ENCODE measurements at places on chromosomes 2 and 18. TPM values are rescaled to one million over a fixed set of nuclear protein-coding genes. Genes with fewer than 3 reads are reported as not detected.

DNA sequence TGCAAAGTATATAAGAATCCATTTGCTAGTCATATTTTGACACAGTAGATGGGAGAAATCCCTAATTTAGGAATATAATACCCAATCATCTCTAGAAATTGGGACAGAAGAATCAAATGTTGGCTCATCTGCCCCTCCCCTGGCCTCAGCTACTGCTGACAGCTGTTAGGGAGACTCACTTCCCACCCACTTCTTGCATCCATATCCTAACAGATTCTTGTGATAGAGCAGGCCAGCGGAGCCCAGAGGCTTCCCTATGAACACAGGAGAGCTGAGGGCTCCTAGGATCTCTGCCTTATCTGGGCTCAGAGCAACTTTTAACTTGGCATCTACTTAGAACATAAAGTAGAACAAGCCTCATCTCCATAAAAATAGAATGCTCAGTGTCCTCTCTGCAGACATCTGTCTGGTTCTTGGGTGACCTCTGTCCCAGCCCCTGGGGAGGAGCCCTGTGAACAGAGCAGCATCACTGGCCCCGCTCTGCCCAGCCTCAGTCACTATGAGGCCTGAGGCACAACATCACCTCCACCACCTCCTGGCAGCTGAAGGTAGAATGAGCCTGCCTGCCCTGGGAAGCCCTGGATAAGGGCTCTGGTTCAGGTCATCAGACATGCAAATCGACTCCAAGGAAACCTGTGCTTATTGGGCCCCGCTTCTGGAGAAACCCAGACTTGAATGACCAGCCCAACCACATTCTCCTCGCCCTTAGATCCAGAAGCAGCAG is 229.7 kb downstream of the ANKRD36B start:
- DNase-seq, result no peak

GRCh38 chr18:25825056-25825455 is 265.4 kb downstream of the SS18 start:
- no peak for DNase-seq

GRCh38 chr2:212052412-212053159 is 486.0 kb downstream of the ERBB4 start:
- no peak for DNase-seq

The LRP2 gene
- 0.04 TPM for total RNA-seq

- no peak for DNase-seq
These were observed 18.6 kb downstream of the ARL4C start for GRCh38 chr2:234478121-234478858.

The HDAC4 gene
- total RNA-seq, result 24.0 TPM

- DNase-seq, result no peak
These were observed 14.3 kb downstream of the EDAR start for GRCh38 chr2:108974674-108975073.

Data from CD8-positive, alpha-beta memory T cell (primary cell).